ENCODE measurements at places on chromosomes 6 and 20. TPM values are rescaled to one million over a fixed set of nuclear protein-coding genes. Genes with fewer than 3 reads are reported as not detected.

TRIM31 gene
- 0.22 TPM for total RNA-seq

DNA sequence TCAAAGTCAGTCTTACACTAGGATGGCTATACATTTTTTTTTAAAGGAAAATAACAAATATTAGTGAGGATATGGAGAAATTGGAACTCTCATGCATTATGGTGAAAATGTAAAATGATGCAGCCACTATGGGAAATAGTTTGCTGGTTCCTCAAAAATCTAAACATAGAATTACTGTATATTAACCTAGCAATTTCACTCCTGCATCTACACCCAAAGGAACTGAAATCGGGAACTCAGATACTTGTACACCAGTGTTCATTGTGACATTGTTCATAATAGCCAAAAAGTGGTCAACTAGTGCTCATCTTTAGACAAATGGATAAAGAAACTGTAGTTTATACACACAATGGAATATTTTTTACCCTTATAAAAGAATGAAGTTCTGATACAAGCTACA, 110.7 kb downstream of the UTRN start:
- no peak overlapping the region for H3K27ac ChIP-seq
- no peaks in the 10 kb centered on the region for H3K4me1 ChIP-seq
- DNase-seq: no peak
- no peaks in the 10 kb centered on the region for H3K27me3 ChIP-seq
- no peak overlapping the region for H3K4me3 ChIP-seq

GRCh38 chr6:114577109-114577508, 234.3 kb upstream of the HS3ST5 start:
- no peaks in the 10 kb centered on the region for H3K27me3 ChIP-seq
- no peak for DNase-seq
- no peak overlapping the region for H3K4me3 ChIP-seq
- no peak overlapping the region for H3K27ac ChIP-seq
- H3K4me1 ChIP-seq: no peaks in the 10 kb centered on the region

DNA sequence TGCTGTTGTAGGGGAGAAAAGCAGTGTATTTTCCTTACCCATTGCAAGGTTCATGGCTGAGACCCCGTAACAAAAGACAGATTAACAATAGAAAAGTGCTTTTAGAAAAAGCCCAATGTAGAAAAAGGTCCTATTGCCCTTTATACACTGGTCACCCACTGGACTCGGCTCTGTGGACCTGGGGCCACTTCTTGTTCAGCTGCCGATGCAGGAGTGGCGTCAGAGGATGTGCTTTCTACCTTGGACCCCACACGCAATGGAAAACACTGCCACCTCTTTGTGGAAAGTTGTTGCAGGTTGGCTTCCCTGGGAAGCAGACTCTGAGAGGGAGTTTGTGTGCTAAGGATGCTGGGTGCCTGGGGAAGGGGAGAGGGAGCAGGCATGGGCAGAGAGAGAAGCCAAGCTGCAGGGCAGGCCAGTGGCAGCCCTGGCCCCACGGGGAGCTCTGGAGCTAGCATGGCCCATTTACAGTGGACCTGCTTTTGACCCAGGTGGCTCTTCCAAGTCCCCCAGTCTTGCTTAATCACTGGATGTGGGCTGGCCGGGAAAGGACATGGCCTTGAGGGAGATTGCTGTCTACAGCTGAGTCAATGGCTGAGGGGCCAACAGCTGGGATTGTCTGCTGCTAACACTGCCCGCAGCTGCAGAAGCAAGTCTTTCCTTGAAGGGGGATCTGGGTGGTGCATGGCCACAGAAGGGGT, 142.9 kb downstream of the CDC5L start:
- no peak overlapping the region for H3K4me3 ChIP-seq
- no peaks in the 10 kb centered on the region for H3K27me3 ChIP-seq
- no peak for DNase-seq

GRCh38 chr20:50270569-50270968, 79.9 kb downstream of the CEBPB start:
- no peak for DNase-seq
- no peak overlapping the region for H3K4me3 ChIP-seq
- peaks cover 6% of the 10 kb centered on the region for H3K4me1 ChIP-seq
- no peaks in the 10 kb centered on the region for H3K36me3 ChIP-seq
- H3K27ac ChIP-seq: no peak overlapping the region

DNA sequence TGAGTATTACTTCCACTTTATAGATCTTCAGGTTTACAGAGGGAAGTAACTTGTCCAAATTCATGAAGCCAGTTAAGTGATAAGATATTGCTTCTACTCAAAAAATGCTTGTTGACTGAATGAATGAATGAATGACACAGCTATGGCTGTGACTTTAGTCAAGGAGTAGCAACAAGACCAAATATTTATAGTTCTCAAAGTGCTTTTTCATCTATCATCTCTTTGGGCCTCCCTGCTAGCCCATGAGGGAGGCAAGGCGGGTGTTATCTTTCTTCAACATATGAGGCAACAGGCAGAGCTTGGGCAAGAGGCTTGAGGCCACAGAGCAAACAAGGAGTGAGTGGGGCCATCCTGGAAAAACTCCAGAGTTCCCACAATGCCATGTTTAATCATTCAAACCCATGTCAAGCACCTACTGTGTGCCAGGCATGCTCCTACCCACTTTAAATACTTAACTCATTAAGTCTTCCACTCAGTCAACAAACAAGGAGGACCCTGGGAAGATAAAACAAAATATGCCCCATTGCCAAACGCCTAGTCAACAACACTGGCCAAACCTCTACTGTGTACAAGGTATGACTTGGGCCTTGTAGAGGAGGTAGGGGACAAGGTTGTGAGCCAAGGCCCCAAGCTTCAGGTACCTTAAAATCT, 15.9 kb downstream of the BCL2L1 start:
- peaks cover 66% of the 10 kb centered on the region for H3K4me1 ChIP-seq
- H3K27me3 ChIP-seq: no peaks in the 10 kb centered on the region
- H3K4me3 ChIP-seq: no peak overlapping the region
- H3K27ac ChIP-seq: peak overlapping the region; percentile 4

DNA sequence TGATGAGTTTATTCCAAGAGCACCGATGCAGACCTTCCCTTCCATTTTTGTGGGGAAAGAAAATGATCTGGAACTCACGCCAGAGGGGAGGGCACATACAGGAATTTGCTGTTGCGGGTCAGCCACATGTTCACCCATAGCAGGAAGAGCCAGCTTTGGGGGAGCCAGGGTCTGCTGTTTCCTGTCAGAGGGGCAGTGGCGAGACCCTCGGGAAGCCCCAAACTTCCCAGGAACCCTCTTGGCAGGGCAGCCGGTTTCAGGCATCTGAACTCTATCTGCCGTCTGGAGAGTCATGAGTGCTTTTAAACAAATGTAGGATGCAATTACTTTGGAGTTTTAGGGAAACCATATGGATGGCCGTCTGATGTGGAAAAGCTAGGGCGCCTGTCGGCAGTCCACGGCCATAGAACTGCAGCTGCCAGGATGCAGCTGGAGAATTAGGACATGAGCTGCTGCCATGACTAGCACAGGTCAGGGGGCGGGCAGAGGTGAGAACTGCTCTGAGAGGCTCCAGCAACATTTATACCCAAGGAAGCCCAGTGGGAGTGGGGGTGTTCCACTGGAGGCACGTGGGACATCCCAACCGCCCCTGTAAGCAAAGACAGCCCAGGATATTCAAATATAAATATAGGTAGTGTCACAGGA, 14.8 kb upstream of the SERPINB9 start:
- H3K27me3 ChIP-seq: no peaks in the 10 kb centered on the region
- no peak overlapping the region for H3K4me3 ChIP-seq
- DNase-seq: no peak
- H3K4me1 ChIP-seq: no peaks in the 10 kb centered on the region

DNA sequence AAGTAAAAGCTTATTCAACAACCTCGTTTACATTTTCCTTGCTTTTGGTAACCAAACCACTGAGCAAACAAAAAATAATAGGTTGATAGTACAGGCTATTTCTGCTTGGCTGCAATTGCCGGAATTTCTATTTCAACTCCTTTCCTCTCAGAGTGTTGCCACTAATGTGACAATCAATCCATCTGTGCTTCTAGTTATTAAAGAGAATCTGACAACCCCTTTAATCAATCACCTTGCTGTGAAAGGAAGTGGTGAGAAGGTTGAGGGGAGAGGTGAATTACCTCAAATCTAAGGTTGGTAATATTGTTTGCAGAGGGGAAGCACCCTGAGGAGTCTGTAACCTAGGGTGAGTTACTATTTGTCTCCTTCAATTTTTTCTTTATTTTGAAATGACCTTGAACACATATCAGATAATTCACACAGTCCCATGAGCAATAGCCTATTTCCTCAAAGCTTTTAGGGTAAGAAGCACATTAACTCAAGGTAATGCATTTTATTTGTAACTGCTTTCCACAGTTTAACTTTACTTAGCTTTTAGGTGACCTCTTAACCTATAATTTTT, 603.4 kb downstream of the MMUT start:
- no peak overlapping the region for H3K4me3 ChIP-seq
- H3K27ac ChIP-seq: no peak overlapping the region
- no peak for DNase-seq
- no peaks in the 10 kb centered on the region for H3K36me3 ChIP-seq

Measured in pancreas (tissue), 10 donors.